ENCODE measurements at places on chromosomes 4 and X. TPM values are rescaled to one million over a fixed set of nuclear protein-coding genes. Genes with fewer than 3 reads are reported as not detected.

The FAM53A gene
- total RNA-seq: 1.6 TPM

The CPZ gene
- 6.3 TPM for total RNA-seq

The PNMA5 gene
- not detected for total RNA-seq

DNA sequence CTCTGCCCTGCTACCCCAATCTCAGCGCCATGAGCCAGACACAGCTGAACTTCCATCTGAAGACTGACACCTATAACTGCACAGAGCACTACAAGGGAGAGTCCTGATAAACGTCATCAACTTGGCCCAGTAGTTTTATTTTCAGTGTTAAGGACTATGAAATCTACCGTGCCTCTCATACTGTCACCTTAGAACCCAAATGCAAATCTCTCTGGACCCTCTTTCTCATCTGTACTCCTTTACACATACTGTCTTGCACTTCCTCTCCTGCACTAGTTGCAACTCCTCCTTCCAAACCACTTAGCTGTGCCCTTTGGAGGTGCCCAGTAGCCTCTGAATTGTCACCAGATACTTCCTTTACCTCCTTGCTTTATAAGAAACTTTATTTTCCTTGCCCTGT is 420.2 kb upstream of the CNKSR2 start:
- no peak for DNase-seq

DNA sequence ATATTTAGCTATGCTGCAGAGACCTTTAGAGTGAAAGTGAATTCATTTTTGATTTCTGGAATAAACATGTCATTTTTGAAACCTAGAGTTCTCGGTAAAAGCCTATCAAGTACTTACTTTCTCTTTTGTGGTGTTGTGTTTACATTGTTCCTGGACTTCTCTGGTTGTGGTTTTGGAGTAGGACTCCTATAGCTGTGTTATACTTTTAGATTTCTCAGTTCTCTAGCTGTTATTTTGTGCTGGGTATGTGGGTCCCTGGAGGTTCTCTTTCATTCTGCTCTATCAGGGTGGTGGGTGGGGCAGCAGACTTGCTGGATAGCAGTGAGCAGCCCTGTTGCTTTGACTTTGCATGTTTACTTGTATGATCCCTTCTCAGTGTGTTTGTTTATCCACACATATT is 25.6 kb upstream of the MSMO1 start:
- DNase-seq: no peak
